Activated T-helper 1 cell treated with anti-CD3 and anti-CD28 coated beads, Interleukin-12 subunit alpha, Interleukin-12 subunit beta, Interleukin-2, Interleukin-4 antibody, amounts not matched to agents 30 ng/mL and 10 ng/mL and 1 ng/mL, durations not matched to agents 14 hours and 24 hours and 36 hours (primary cell): ENCODE measurements at places on chromosomes 2 and 18.

- no peak for DNase-seq
These were observed 6.0 kb upstream of the STK39 start for GRCh38 chr2:168253379-168253778.

GRCh38 chr2:151945186-151945585 is 117.0 kb upstream of the ARL5A start:
- no peak for DNase-seq

DNA sequence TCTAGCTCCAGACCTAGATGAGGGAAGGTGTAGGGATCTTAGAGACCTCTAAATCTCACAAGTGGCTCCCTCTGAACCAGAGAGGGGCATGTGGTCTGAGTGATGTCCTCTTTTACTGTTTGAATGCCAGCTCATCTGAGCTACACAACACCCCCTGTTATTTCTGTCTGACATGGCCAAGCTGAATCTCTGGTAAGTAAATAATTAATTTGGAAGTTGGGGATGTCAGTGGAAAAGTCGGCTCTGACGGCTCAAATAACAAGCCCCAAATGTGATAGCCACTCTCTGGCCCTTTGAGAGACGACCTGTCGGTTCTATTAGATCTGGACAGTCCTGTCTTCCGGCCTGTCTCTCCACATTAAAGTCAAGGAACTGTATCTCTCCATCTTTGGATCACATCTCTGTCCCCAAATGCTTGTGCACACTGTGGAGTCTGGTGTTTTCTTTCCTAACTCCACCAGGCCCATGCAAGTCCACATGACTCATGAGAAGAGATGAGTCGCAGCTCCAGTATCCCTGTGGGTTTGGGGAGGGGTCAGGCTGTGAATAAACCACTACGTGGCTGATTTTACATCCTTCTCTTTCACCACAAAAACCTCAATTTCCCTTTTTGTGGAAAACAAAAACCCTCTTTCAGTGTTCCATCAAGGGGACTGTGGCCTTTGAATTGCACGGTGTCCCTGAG is 52.5 kb downstream of the SETBP1 start:
- DNase-seq = peak; percentile 11

GRCh38 chr2:220420820-220421219 is 793.4 kb downstream of the SLC4A3 start:
- DNase-seq = no peak

DNA sequence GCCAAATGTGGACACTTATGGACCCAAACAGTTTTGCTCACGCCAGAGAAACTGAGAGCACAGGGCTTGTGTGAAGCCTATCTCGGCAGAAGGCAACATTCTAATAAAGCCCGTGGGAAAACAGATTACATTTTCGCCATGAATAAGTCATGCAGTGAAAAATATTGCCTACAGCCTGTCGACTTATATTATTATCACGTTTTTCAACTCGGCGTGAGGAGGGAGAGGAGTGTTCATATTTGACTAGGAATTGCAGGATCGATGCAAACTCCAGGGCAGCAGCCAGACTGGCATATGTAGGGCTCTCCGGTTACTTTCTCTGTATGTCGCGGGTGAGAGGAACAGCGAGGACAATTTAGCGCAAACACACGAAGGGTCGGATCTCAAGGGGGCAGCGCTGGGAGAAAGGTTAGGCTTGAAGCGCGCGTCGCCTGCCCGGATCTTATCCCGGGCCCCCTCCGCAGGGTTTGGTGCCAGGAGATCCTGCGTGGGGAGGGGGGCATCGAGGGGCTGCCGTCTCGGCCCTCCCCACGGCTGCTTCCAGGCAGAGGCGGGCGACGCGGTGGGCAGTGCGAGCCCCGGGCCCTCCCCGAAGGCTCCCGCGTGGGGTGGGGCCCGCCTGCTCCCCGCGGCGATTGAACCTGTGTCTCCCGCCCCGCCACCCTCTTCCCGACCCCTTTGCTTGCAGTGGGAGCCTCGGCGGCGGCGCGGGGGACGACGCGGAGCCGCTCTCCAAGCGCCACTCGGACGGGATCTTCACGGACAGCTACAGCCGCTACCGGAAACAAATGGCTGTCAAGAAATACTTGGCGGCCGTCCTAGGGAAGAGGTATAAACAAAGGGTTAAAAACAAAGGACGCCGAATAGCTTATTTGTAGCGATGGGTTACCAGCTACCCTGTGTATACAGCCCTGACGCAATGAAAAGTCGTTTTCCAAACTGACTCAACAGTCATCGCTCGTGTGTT is 4.4 kb downstream of the ADCYAP1 start:
- DNase-seq = no peak

DNA sequence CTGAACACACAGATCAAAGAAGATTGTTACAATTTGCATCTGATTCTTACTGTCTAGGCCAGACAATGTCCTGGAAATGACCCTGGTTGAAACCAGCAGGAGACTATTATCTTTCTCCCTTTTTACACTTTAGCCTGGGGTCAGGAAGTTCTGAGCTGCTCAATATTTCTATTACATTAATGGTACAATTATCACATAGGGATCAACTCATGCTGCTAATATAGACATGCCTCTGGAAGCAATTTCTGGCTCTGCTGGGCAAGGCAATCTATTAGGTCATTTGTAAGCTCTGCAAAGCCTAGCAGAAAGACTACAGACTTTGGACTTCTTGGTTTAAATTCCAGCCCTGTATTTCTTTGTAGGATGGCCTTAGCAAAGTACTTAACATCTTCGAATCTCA is 205.3 kb downstream of the LRP1B start:
- DNase-seq = no peak

- DNase-seq = no peak
These were observed 48.6 kb downstream of the ETAA1 start for GRCh38 chr2:67445652-67446268.

DNA sequence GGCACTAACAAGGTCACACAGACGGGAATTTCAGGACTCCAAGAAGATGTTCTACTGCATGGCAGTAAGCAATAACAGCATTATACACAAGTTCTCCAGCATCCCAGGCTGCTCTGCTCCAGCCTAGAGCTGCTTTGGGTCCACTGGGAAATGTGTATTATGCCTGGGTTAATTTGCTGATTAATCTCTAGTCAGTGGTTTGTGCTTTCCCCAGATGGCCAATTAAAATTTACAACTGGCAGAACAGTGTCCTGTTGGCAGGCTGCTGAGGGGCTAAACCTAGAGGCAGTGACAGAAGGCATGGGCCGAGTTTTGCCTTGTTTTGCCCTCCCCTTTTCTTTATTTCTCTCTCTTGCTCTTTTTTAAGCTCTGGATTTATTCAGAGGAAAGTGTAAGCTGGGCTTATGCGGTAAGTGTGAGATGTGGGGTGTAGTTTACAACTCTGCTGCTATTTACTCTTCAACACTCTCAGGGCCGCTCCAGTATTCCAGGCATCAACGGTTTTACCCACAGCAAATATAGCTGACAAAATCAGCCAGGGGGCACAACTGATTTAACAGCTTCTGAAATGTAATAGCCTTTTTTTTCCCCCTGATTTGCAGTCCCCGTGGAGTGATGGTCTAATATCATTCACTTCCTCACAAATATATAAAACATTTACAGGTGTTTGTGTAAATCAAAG is 348.0 kb downstream of the GPD2 start:
- no peak for DNase-seq

DNA sequence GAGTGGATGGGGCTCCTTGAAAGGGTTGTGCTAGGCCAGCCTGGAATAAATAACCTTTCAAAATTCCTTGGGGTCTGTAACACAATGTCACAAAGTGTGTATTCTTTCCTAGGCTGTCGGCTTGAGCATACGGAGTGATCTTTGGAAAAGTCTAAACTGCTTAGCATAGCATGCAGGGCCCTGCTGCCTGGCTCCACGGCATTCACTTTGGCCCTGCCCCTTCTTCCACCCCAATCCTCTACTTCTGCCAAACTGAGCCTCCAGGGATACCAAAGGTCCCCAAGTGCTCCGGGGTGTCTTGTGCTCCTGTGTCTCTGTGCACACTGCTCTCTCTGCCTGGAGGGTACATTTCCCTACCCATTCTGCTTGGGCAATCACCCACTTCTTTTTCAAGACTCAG is 196.1 kb downstream of the LTBP1 start:
- DNase-seq = no peak

- no peak for DNase-seq
These were observed 51.5 kb upstream of the CNGA3 start for GRCh38 chr2:98294711-98295110.

DNA sequence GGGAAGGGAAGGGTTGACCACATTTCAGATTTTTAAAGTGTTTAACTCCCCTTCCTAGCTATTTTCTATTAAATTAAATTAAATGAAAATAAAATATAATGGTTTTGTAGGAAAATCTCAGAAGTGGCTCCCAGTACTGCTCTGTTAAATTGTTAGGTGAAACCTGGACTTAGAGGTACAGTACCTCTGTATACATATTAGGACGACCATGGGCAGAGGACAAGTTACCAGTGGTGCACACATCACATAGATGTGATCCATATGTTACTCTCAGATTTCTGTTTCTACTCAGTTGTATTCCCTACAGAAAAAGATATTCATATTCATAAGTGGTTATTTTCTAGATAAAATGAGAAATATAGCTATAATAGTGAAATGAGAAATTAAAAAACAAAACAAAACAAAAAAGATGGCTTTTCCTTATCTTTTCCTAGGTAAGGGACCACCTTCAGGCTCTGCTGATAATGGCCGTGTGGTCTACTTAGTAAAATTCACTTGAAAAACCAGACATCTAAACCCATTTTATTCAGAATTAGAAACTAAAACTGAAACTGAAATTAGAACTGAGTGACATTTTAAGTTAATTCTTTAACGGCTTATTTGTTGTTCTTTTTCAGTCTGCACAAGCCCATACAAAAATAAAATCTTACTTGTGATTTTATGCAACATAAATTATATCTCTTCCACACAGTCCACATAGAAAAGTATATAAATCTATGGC is 832.5 kb upstream of the CHAC2 start:
- DNase-seq = no peak

- DNase-seq = no peak
These were observed 10.7 kb downstream of the STEAP3 start for GRCh38 chr2:119234021-119235019.

GRCh38 chr2:119156105-119156890 is 2.3 kb downstream of the C1QL2 start:
- no peak for DNase-seq

DNA sequence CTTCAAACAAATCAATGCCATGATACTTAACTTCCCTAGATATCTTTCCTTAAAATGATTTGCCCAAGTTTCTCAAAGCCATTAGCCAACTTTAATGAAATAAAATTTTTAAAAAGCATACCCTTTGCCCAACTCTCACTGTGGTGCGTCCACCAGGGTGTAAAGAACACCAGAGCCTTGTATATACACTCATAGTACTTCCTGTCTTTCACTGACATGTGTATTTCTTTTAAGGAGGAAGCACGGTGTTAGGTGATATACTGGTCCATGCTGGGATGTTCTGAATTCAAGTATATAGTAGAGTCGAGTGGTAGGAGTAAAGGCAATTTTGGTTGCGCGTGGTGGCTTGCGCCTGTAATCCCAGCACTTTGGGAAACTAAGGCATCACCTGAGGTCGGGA is 22.7 kb downstream of the AAK1 start:
- no peak for DNase-seq

DNA sequence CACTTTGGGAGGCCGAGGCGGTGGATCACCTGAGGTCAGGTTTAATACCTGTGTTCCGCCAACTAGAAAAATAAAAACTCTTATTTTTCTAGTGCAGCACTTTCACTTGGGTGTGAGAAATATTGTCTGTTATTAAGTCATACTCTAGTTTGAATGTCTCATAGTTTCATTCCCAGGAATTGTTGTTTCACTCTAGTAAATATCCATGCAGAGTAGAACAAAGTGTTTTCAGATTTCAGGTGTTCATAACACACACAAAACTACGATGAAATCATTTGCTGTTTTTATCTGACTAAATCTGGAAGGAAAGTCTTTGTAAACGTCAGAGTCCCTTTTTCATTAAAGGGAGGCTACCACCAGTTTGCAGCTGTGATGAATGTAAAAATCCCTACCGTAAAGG is 4.0 kb downstream of the FAM117B start:
- DNase-seq = no peak

DNA sequence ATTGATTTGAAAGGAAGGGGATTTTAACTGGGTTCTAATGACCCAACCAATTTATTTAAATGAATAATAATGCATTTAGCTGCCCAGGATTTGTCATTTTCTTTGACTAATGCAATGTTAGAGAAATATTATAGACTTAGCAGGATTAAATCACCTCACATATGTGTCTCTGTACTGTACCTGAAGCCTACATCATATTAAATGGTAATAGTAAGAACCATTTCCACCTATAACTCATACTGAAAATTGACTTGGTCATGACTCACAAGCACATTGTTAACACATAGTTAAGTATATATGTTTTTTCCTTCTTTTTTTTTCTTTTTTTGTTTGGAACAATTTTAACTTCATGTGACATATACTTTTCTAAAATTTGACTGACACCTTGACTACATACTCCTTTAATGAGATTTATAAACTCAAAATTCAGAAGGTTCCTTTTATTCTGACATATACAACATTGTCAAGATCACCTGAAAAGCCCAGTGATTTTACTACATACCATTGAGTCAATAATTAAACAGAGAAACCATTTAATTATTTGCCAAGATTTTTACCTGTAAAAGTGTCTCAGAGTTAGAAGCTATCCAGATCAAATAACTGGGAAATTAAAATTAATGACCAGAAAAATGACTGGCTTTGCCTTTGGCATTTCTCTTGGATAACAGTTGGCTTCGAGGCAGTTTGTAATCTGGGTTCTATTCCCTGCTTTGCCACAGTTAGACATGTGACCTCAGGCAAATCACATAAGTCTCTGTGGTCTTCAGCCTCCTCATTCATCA is 58.8 kb upstream of the CDC42EP3 start:
- no peak for DNase-seq

DNA sequence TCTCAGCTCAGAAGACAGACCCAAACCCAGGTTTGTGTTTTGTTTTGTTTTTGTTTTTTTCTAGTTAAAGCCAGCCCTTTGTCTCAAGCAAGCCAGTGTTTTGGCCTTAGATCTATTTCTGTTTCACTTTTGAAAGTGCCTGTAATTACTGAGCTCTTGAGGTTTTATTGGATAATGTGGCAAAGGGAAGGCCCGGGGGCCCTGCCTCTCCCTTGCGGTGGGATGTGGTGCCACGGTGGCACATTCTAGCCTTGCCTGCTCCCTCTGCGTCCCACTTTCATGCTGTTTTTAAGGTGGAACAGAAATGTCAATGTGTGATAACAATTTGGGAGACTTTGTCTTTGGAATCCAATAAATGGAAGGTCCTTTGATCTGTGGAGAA is 2.5 kb downstream of the HPCAL1 start:
- DNase-seq = peak; percentile 55

DNA sequence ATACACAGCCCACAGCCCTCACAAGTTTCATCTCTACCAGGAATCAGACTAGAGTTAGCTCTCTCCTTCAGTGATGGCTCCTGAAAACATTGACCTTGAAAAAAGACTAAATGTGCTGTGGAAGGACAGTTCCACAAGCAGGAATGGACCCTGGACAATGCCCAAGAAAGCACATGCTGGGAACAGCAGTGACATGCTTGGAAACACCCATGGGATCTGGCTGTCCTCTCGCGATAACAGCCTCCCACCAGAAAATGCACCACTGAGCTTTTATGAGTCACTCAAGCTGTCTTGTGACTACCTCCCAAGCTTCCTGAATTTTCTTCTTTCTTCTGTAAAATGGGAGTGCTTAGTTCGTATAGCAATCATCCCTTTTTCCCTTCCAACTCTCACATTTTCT is 269.2 kb downstream of the LRATD1 start:
- DNase-seq = no peak
